ENCODE measurements at places on chromosomes 3 and 15.
A peak's percentile ranks its signal among the peaks of the same experiment; 100 is the strongest.

DNA sequence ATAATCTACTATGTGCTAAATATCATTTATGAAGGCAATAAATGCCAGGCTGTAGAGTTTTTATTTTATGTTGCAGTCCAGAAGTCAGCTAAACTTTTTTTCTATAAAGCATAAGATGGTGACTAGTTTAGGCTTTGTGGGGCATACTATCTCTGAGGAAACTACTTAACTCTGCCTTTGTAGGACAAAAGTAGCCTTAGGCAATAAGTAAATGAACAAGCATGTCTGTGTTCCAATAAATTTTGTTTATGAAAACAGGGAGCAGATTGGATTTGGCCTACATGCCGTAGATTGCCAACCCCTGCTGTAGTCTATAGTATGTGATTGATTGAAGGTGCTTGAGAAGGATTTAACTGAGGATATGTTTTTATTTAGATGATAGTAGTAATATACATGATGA is 502.5 kb upstream of the NAALADL2 start:
- no peak for DNase-seq

- DNase-seq: no peak
These were observed 2.3 kb downstream of the IL5RA start for GRCh38 chr3:3107858-3108257.

GRCh38 chr3:23629181-23629894 is 176.4 kb upstream of the UBE2E1 start:
- DNase-seq: no peak

GRCh38 chr3:110318108-110318507 is 753.5 kb upstream of the NECTIN3 start:
- no peak for DNase-seq

GRCh38 chr3:61664105-61664482 is 102.7 kb downstream of the PTPRG start:
- DNase-seq: no peak

- DNase-seq: no peak
These were observed 124.6 kb downstream of the FOXP1 start for GRCh38 chr3:71458895-71459294.

GRCh38 chr3:26237036-26237682 is 385.4 kb upstream of the LRRC3B start:
- no peak for DNase-seq

DNA sequence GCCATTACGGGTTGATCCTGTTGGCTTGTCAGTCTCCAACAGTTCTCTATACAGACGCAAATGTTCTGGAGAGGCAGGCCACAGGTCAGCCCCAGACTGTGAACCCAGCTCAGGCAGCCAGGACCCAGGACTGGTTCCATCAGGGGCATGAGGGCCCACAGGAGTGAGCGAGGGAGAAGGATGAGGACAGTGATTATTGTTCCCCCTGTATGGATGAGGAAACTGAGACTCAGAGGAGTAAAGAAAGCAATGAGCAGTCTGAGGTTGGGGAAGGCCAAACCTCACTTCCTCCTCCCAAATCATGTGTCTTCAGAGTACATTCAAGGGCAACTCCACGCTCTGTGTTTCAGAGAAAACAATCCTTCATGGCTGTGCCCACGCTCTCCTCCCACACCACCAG is 121.9 kb downstream of the RPLP1 start:
- DNase-seq: no peak

GRCh38 chr3:67461667-67462142 is 192.7 kb downstream of the SUCLG2 start:
- DNase-seq: no peak

DNA sequence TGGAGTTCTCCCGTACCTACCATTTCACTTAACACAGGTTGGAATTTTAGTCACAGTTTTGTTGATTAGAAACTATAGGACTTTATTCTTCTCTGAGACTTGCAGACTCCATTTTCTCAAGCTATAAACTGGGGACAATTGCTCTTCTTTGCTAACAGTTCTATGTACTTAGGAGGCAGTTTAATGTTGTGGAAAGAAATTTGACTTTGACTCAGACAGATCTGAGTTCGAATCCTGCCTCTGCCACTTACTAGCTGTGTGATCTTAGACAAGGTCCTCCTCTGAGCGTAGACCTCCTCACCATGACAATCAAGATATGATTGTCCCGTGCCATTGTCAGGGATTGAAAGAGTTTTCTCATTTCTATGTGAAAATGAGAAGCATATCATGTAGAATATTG is 196.4 kb upstream of the HES1 start:
- DNase-seq: no peak

DNA sequence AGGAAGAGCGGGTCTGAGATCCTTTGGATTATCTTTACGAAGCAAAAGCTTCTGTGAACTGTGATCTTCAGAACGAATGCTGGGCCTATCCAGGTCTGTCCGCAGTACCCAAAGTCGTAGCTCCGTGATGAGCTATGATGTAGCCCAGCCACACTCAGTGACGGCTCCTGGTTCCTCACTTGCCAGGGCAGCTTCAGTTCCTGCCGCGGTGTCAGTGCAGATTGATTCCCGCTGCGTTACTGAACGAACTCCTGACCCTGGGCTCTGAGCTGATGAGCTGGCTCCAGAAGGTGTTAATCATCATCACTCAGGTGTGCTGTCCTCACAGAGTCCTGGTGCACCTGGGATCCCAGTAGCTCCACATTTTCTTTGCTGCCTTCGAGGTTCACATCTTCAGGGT is 45.0 kb downstream of the TMEM44 start:
- no peak for DNase-seq

DNA sequence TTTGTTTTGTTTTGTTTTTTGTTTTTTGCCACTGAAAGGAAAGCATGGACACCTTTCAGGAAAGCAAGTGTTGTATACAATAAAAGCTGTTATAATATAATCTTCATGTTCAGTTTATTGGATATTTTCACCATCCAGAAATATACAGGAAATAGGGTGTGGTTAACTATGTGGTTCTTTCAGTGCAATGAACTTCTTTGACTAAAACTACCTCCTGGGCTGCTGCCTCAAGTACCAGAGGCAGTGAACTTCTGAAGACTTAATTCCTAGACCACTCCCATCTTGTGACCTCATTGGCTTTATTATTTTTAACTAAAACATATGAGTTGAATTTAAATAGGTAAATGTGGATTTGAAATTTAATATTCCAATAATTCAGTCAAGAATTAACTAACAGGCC is 27.1 kb upstream of the TBL1XR1 start:
- DNase-seq: no peak

- no peak for DNase-seq
These were observed 581.3 kb downstream of the NTRK3 start for GRCh38 chr15:87675271-87675670.

- peak; percentile 23 for DNase-seq
These were observed 181.4 kb upstream of the GRM7 start for GRCh38 chr3:6679510-6679909.

- DNase-seq: peak; percentile 7
These were observed 112.4 kb upstream of the ALDH1A3 start for GRCh38 chr15:100767001-100767825.

DNA sequence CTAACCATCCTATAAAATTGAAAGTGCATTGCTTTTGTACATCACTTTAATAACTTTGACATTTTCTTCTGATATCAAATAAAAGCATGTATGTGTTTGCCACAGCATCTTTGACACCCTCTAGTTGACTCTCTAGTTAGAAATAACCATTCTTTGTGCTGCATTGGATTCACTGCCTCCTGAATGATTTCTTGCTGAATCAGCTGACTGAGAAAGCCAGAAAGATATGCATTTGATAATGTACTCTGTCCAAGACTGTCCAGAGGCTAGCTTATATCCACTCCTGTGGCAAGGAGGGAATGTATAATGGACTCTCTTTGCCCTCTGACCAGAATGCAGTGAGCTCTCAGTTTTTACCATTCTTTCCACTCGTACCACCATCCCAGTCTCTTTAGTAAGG is 6.2 kb downstream of the RAB11A start:
- DNase-seq: no peak

Data from GM13977 (cell line).